Heart right ventricle (tissue), 16 donors: ENCODE measurements at places on chromosomes 3 and 15. TPM values are rescaled to one million over a fixed set of nuclear protein-coding genes. Genes with fewer than 3 reads are reported as not detected.

IL5RA gene
- 0.23 TPM for total RNA-seq

GRK7 gene
- not detected for total RNA-seq

TRPM1 gene
- total RNA-seq, result not detected

HHATL gene
- 649 TPM for total RNA-seq

SCN11A gene
- total RNA-seq, result 0.07 TPM

DNA sequence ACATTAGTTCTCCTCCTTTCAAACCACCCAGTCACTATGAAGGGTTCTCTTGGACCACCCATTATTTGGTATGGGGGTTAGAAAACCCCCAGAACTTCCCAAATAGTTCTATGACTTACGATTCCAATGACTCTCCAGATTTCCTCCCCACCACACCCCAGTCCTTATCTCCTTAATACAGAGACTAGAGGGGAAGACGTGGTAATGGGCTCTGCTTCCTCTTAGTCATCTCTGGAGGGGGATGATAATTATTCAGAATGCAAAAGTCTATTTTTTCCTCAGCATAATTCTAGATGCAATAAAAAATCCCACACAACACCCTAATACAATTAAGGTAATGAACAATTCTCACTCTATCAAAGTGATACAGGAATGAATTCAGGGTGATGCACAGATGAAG, 48.9 kb upstream of the CFAP161 start:
- no peaks in the 10 kb centered on the region for H3K27me3 ChIP-seq
- no peaks in the 10 kb centered on the region for H3K4me1 ChIP-seq
- no peak for DNase-seq
- H3K4me3 ChIP-seq, result no peak overlapping the region
- no peaks in the 10 kb centered on the region for H3K36me3 ChIP-seq

GRCh38 chr3:128068156-128068620, 16.0 kb downstream of the SEC61A1 start:
- no peak overlapping the region for H3K4me3 ChIP-seq
- no peaks in the 10 kb centered on the region for H3K4me1 ChIP-seq
- no peaks in the 10 kb centered on the region for H3K27me3 ChIP-seq
- H3K27ac ChIP-seq, result no peak overlapping the region
- DNase-seq, result no peak

GRCh38 chr3:52253314-52254304, 8.1 kb downstream of the PPM1M start:
- H3K4me3 ChIP-seq, result no peak overlapping the region
- peaks cover 44% of the 10 kb centered on the region for H3K36me3 ChIP-seq
- DNase-seq, result no peak
- H3K4me1 ChIP-seq, result no peaks in the 10 kb centered on the region
- no peaks in the 10 kb centered on the region for H3K27me3 ChIP-seq

- H3K27me3 ChIP-seq, result no peaks in the 10 kb centered on the region
- DNase-seq, result no peak
- H3K4me1 ChIP-seq, result no peaks in the 10 kb centered on the region
- H3K36me3 ChIP-seq, result no peaks in the 10 kb centered on the region
These were observed 8.9 kb downstream of the FAM3D start for GRCh38 chr3:58657571-58658141.

GRCh38 chr15:90644952-90645725, 72.0 kb upstream of the BLM start:
- no peak for DNase-seq
- no peaks in the 10 kb centered on the region for H3K27me3 ChIP-seq
- H3K36me3 ChIP-seq, result no peaks in the 10 kb centered on the region
- peaks cover 26% of the 10 kb centered on the region for H3K4me1 ChIP-seq

GRCh38 chr3:162626172-162626571, 1129.6 kb downstream of the OTOL1 start:
- no peaks in the 10 kb centered on the region for H3K4me1 ChIP-seq
- no peaks in the 10 kb centered on the region for H3K36me3 ChIP-seq
- no peak overlapping the region for H3K27ac ChIP-seq
- H3K4me3 ChIP-seq, result no peak overlapping the region
- no peaks in the 10 kb centered on the region for H3K27me3 ChIP-seq

DNA sequence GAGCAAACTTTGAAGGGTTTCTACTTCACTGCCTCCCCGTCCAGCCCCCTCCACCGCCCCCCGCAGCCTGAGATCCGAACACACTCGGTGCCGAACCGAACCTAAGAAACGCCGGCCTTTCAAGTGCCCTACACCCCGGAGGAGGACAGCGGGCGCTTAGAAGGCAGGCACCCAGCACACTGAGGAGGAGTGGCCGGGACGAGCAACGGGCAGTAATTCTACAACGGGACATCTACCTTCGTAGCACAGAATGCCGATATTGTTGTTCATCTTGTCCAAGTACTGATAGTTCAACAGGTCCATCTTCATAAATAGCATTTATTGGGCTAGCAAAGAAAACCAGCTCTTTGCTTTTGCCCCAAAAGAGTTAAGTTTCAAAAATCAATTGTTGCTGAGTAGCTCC, 513 bp downstream of the VGLL4 start:
- H3K4me1 ChIP-seq, result peaks cover 18% of the 10 kb centered on the region
- peak overlapping the region; percentile 63 for H3K4me3 ChIP-seq
- H3K27me3 ChIP-seq, result no peaks in the 10 kb centered on the region
- peak; percentile 57 for DNase-seq
- peak overlapping the region; percentile 95 for H3K27ac ChIP-seq

- no peak for DNase-seq
- H3K36me3 ChIP-seq, result no peaks in the 10 kb centered on the region
- H3K27ac ChIP-seq, result no peak overlapping the region
- H3K4me1 ChIP-seq, result no peaks in the 10 kb centered on the region
These were observed 273.6 kb downstream of the SHOX2 start for GRCh38 chr3:157832588-157832987.

GRCh38 chr15:34297059-34297458, 40.5 kb downstream of the SLC12A6 start:
- H3K4me1 ChIP-seq, result no peaks in the 10 kb centered on the region
- H3K4me3 ChIP-seq, result no peak overlapping the region
- no peaks in the 10 kb centered on the region for H3K27me3 ChIP-seq
- peak overlapping the region; percentile 68 for H3K27ac ChIP-seq
- no peak for DNase-seq
- peaks cover 5% of the 10 kb centered on the region for H3K36me3 ChIP-seq

GRCh38 chr15:64990168-64990470, 405 bp upstream of the SPG21 start:
- no peaks in the 10 kb centered on the region for H3K36me3 ChIP-seq
- H3K27me3 ChIP-seq, result no peaks in the 10 kb centered on the region
- no peak for DNase-seq
- peak overlapping the region; percentile 95 for H3K4me3 ChIP-seq

- no peak for DNase-seq
- H3K36me3 ChIP-seq, result no peaks in the 10 kb centered on the region
- no peaks in the 10 kb centered on the region for H3K27me3 ChIP-seq
- H3K4me1 ChIP-seq, result peaks cover 12% of the 10 kb centered on the region
These were observed 148.6 kb downstream of the ANO10 start for GRCh38 chr3:43473244-43473643.

- H3K27ac ChIP-seq, result no peak overlapping the region
- no peaks in the 10 kb centered on the region for H3K27me3 ChIP-seq
- DNase-seq, result no peak
- peaks cover 12% of the 10 kb centered on the region for H3K36me3 ChIP-seq
- peaks cover 20% of the 10 kb centered on the region for H3K4me1 ChIP-seq
These were observed 72.9 kb downstream of the TMCC1 start for GRCh38 chr3:129820587-129820986.

GRCh38 chr3:123046262-123047061, 18.9 kb upstream of the SEMA5B start:
- H3K4me3 ChIP-seq, result no peak overlapping the region
- H3K27me3 ChIP-seq, result no peaks in the 10 kb centered on the region
- DNase-seq, result no peak
- no peaks in the 10 kb centered on the region for H3K36me3 ChIP-seq
